ENCODE measurements at places on chromosomes 1 and 21. TPM values are rescaled to one million over a fixed set of nuclear protein-coding genes. Genes with fewer than 3 reads are reported as not detected.
A peak's percentile ranks its signal among the peaks of the same experiment; 100 is the strongest.

GRCh38 chr1:212557739-212558692 is 50.5 kb upstream of the ATF3 start:
- peak; percentile 92 for DNase-seq

- DNase-seq, result no peak
These were observed 56.8 kb downstream of the ZBTB17 start for GRCh38 chr1:15918962-15919715.

DNA sequence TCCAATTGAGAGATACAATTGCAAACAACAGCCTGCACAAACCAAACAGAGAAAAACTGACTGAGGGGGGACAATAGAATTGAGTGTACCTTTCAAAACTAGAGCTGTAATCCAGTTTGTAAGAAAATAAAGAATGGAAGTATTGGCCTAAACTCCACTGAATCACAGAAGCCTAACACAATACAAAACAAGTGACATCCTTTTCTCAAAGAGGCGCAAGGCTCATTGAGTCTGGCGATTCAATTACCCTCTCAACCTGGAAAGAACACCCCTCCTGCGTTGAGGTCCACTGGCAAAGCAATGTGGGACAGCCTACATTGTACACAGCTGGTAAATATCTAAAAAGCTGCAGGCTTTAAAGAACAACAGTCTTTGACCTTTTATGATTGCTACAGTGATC is 182.6 kb downstream of the DPYD start:
- DNase-seq, result no peak

DNA sequence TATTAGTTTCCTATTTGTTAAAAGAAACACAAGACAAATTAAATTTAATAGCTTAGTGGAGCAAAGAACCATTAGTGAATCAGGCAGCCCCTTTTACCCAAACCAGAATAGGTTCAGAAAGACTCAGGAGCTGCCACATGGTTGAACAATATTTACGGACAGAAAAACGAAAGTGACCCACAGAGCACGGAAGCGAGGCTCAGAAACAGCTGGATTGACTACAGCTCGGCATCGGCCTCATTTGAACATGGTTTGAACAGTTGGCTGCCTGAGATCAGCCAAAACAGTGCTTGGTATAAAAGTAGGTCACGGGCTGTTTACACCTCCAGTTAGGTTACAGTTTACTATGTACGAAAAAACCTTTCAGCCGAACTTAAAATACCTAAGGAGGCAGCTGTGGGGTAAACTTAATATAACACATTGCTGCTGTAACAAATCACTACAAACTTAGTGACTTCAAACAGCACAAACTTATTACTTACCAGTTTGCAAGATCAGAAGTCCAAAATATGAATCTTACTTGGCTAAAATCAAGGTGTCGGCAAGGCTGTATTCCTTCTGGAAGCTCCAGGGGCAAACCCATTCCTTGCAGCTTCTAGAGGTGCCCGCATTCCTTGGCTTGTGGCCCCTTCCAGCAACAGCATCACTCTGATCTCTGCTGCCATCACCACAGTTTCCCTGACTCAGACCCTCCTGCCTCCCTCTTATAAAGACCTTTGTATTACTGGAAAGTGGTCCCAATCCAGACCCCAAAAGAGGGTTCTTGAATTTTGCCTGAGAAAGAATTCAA is 11.8 kb downstream of the PADI4 start:
- peak; percentile 39 for DNase-seq

DNA sequence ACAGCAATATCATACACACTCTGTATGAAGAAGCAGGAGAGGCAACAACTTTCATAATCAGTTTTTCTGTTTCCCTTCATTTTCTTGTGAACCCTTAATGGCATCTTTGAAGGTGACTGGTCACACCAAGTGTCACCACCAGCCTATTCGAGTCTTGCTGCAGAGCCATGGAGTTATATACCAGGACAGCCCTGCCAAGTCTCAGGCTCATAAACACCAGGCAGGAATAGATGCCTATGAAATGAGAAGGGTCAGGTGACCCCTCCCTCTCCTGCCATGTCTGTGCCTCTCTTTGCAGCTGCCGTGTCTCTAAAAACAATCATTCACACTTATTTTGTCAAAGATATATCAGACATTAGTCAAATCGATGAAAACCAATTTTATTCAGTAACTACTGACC is 28.0 kb downstream of the NECAP2 start:
- DNase-seq, result no peak

DNA sequence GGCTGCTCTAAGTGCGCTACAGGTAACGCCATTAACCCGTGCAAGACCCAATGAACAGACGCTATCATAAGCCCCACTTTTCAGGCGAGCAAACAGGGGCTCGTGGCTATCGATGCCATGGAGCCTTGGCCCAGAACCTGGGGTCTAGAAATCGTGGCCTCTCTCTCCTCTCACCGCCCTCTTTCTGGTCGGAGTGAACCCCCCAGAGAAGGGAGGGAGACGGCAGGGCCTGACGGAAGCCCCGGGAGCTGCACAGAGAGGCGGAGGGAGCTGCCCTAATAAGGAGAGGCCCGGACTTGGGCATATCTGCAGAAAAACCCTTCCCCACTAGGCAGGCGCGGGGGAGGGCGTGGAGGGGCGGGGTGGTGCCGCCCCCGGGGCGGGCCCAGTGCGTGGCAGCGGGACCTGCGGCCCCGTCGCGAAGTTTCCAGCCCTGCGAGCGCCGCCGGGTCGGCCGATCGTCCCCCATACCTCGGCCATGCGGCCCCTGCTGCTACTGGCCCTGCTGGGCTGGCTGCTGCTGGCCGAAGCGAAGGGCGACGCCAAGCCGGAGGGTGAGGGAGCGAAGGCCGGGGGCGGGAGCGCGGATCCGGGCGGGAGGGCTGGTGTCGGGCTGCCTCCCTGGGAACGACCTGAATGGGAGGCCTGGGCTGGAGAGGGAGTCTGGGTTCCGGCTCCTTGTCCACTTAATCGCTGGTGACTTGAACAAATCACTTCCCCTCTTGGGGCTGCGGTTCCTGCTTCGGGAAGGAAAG is at the start of gene PLOD1:
PLOD1 (plus strand) TSS at position 416 of the 755 bp plus-strand sequence; CDS start at position 479, 63 bp downstream.
- DNase-seq, result peak; percentile 96

DNA sequence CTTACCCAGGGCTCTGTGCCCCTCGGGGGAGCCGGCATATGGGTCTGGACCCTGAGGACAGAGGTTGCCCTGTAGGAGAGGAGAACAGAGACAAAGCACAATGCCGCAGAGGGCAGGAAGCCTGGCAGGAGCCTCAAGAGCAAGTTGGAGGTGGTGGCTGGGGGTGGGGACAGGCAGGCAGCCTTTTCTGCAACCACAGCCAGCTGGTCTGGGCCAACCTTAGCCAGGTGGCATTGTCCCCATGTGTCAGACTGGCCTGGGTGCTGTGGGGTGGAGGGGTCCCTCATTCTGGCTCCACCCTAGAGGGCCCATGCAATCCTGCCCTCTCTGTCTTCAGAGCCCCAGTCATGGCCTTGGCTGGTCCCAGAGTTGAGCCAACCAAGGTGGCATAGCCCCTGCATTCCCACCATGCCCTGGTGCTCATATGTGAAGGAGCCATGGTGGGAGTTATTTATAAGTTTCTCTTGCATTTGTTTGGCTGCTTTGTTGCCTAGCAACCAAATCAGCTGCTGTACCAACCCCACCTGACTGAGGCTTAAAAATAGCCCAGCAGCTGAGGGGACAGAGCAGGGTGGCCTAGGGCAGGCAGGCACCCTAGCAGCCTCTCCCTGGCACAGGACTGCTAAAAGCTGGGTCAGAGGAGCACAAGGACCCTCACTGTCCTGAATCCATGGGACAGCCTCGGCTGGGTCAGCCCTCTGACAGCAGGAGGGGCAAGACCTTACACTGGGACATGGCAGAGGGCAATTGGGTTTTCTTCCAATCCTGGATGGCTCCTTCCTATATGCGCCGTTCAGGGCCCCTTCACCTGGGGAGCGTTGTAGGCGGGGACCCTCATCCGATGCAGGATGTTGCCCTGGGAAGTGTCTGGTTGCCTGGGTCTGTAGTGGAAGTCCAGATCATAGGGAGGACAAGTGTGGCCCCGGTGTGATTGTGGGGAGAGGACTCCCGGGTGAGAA is 19.5 kb downstream of the MAP7D1 start:
- DNase-seq, result no peak

GRCh38 chr21:45497846-45498645 is 44.2 kb downstream of the SLC19A1 start:
- no peak for DNase-seq

DNA sequence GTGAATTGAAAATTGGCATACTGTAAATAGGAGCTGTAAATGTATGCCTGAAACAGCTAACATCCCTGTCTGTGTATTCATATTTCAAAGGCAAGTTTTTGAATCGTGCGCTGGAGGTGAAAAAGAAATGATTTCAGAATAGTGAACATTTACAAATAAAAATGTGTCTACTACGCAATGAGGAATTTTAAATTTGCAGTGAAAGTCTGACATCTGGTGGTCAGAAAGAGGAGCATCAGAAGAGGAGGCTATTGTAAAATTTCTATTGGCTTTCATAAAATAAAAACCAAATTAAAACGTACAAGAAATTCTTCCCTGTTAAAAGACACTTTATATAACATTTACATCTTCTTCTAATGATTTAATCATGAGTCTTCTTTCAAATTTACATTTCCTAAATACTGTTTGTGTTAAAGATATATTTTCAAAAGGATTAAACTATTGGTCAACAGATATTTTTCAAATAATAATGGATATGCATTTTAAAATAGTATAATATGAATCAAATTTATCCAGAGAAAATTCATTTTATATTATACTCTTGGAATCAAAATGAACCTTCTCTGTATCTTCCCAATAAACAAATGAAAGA is 113.7 kb upstream of the RRP15 start:
- DNase-seq, result no peak

DNA sequence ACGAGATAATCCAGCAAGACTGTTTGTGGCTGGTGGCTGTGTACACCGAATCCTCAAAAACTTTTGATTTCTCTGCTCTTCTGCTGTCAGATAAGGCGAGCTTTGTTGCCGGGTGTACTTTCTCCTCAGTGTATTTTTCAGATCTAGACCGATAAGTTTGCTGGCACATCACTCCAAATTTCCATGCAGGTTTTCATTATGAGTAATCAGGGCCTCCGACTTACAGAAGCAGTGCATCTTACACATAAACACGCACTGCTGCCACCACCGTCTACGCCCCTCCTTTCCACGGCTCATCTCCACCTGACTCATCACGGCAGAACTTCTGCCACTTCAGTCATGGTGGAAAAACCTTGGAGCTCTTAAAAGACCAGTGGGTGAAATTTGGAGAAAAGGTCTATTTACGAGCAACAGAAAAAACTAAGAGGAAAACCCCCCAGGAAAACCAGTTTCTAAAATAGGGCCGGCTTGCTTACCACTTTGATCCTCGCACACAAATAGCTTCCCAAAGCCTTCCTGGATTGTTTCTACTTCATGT is 7.7 kb downstream of the ZBTB21 start:
- no peak for DNase-seq

- no peak for DNase-seq
These were observed 133.2 kb downstream of the TGFB2 start for GRCh38 chr1:218478336-218478735.

DNA sequence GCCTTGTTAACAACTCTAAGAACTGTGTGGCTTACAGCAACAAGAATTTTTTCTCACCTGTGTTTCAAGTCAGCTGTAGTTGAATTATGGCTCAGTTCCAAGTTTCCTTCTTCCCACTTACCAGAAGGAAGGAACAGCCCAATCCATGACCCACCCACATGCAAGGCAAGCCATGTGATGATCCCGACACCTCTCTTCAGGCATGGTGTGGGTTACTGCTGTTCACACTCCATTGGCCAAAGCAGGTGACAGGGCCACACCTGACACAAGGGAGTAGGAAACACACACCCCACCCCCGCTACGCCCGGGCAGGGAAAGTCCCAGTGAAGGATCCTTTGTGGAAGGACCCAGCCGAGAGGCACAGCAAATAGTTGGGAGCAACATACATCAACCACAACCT is 36.3 kb downstream of the KCNJ15 start:
- no peak for DNase-seq

DNA sequence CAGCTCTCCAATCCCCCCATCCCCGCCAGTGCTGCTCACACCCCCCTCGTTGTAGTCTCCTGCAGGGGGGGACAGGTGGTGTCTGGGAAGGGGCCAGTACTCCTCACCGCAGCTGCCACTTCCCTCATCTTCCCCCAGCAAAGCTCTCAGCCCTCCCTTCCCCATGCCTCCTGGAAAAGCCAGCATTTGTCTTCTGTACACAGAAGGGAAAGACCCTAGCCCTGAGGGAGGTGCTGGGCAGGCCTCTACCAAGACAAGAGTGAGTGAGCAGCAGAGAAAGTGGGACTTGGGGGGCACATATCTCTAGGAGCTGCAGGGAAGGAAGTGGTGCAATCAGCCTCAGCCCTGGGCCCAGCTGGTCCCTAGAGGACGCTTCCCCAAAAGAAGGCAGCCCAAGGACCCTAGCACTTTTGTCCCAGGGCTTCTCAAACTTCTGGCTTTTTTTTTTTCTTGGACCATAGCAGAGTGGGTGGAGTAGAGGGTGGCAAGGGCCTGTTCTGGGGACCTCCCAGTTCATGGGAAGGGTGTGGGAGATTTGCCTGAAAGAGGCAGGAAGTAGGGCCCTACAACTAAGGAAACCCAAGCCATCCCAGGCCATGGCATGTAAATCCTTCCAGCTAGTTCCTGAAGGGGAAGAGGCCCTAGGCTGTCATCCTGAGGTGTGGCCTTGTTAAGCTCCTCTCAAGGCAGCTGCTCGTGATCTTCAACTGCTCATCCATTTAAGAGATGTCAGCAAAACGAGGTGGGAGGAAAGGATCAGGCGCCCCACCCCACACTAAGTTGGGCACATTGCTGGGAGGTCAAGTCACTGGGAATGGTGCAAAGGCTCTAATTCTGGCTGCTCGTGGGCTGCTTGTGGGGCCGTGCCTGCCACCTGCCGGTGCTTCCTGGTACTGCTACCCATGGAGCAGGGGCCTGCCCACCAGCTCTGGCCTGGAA is 12.6 kb downstream of the ZC3H12A start:
- peak; percentile 74 for DNase-seq

DNA sequence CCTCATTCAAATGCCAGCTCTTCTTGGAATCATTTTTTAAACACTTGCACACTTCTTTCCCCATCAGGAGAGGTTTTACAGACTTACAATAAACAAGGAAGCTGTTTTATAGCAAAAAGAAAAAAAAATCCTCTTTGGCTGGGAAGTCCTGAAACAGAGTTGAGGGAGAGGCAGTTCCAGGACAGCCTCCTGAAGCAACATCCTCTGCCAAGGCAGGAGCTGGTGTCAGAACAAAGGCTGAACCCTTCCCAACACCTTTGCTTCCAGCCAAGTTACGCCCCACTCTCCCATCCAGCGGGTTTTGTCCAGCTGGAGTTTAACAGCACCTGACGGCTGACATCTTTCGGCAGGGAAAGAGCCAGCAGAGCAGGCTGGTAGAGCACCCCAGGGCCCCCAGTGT is 287.8 kb downstream of the RRAGC start:
- DNase-seq, result peak; percentile 51

- no peak for DNase-seq
These were observed 1.9 kb upstream of the TPM3 start for GRCh38 chr1:154193821-154194220.

Gene GBP4
- 9.7 TPM for total RNA-seq

Gene NKAIN1
- total RNA-seq, result not detected

Gene RHBG
- not detected for total RNA-seq

Gene SELP
- total RNA-seq, result 13.4 TPM

Gene TSPAN2
- total RNA-seq, result 4.3 TPM

Gene MRPL9
- total RNA-seq, result 42.5 TPM

Gene TEX50
- not detected for total RNA-seq

Gene TRAPPC10
- total RNA-seq, result 44.4 TPM

Data from mesenteric fat pad (tissue), 1 donor.